ENCODE measurements at places on chromosomes 5 and 9.

- peak; percentile 22 for DNase-seq
Measured at GRCh38 chr5:174724484-174725260, at the start of gene MSX2. Gene MSX2 (plus strand): TSS chr5:174724582. CDS start chr5:174724660, 78 bp downstream.

- no peak for DNase-seq
Measured at GRCh38 chr5:178389796-178390195, 157.2 kb upstream of the PHYKPL start.

DNA sequence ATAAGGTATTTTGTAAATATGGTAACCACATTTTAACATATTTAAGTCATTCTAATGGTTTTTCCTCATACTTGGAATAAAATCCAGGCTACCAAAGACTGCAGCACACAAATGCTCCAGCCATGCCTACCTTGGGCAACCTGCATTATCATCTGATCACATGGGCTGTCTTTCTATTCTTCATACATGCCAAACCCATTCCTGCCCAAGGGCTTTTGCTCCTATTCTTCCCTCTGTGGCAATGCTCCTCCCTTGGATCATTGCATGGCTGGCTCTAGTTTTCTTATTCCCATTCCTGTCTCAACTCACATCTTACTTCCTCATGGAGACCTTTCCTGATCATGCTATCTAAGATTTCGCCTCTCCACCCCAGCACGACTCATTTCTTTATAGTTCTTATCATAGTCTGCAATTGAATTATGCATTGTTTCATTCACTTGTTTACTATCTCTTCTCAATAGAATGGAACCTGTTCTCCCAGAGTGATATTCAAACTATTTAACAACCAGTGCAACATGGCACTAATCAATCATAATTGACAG lies 54.9 kb upstream of the C5orf46 start:
- no peak for DNase-seq

- DNase-seq = peak; percentile 16
Measured at GRCh38 chr9:88106492-88106891, 31.8 kb downstream of the SPATA31C2 start.

DNA sequence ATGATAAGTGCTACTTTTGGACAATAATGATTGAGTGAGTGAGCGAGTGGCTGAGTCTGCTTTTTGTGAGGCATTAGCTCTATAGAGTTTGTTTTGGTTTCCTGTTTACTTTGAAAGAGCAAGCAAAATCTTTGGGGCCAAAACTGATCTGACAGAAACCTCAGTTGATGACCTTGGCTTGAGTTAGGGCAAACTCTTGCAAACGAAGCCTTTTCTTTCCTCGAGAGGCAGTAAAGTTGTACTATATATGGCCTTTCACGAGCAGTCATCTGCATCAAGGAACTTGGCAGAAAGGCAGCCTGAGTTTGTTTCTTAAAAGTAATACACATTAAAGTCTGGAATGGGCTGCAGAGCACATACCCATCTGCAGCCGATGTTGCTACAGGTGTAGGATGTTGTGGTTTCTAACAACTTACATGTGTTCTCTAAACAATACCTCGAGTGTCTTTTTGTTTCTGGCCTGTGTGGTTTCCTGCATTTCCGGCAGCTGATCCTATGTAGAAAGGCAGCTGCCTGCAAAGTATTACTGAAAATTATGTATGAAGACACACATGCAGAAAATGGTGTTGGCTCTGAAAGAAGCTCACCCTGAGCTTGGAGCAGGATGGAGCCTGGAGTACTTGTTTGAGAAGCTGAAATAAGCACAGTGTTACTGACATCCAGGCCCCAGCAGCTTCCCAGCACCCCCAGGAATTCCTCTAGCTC lies 60.8 kb downstream of the FOXD1 start:
- peak; percentile 41 for DNase-seq

DNA sequence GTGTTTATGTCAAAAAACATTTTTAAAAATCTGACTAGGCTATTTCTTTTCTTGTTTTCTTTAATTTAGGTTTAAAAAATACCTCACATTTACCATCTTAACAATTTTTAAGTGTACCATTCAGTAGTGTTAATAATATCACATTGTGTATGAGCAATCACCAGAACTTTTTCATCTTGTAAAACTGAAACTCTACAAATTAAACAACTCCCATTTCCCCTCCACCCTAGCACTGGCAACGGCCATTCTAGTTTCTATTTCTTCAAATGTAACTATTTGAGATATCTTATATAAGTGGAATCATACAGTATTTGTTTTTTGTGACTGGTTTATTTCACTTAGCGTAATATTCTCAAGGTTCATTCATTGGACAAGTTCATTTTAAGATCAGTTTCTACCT lies 27.7 kb downstream of the PLCXD3 start:
- no peak for DNase-seq

DNA sequence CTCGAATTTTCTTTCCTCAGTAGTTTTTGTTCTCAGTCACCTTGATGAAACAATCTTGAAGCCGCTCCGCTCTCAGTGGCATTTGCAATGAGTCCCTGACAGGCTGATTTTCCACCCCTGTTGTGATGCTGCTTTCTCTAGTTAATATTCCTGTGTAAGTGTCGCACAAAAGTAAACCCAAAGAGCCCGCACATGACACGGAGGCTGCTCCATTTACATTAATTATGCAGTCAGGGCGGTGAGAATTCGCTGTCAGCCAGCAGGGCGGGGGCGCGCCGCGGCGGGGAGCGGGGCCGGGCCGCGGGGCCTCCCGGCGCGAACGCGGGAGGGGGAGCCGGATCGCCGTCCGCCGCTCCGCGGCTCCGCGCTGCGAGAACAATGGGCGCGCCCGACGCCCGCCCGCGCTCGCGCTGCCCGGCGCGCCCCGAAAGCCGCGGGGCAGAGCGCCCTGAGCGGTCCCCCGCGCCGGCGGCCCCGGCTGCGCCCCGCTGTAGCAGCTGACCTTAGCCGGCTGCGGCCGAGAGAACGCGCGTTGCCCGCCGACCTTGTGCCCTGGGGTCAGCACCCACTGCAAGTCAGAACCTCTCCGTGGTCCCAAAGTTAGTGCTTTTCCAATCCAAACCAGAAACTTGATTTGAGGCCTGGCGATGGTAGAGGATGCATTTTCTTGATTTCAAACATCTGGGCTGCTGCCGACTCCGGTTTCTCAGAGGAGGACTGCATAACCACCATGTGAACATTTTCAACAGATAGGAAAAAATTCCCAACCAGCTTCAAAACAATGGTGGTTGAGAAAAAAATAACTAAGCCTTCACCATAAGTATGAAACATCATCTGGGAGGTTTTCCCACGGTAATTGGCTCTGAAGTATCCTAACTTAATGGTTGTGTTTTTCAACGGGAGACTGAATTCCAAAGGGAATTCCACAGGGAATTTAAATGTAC lies 142.6 kb downstream of the PBX3 start:
- DNase-seq = peak; percentile 25

- DNase-seq = no peak
Measured at GRCh38 chr5:153542536-153542935, 52.1 kb downstream of the GRIA1 start.

- DNase-seq = no peak
Measured at GRCh38 chr9:5790923-5791322, 42.0 kb downstream of the ERMP1 start.

GRCh38 chr9:130382636-130383349 lies 62.0 kb upstream of the ASS1 start:
- DNase-seq = no peak

DNA sequence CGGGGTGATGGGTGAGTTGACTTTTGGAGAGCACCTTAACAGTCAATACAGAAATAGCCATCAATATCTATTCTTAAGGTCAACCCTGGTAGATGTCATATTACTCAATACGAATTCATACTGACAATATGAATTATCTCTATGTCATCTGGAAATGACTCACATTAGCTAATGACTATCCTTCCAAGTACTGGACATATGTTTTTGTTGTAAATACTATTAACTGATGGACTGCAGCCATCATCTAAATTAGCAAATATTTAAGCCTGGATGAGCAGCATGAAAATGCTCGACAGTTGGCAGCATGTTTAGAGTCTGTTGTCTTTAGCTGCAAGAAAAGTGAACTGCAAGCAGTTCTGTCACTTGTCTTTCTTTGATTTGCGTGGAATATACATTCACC lies 19.6 kb upstream of the ISOC1 start:
- DNase-seq = no peak

DNA sequence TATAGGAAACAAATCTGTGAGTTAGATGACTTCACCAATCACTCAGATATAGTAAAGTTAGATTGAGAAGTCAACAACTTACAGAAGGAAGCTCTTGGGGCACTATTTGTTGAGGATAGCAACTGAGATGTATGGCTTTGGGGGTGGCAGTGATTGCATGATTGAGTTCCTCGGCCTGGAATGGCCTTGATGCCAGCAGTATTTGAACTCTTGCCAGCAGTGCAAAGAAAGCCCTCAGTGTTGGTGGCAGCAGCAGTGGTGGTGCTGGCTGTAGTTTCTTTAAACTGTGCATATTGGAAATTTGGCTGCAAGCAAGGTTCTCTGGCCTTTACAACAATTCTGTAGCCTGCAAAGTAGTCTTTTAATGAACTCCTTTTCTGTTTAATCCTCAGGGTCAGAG lies 41.4 kb upstream of the PJA2 start:
- DNase-seq = no peak

GRCh38 chr5:39422728-39423285 lies 2.0 kb downstream of the DAB2 start:
- no peak for DNase-seq

GRCh38 chr5:67268231-67269021 lies 71.8 kb upstream of the CD180 start:
- DNase-seq = no peak

- no peak for DNase-seq
Measured at GRCh38 chr5:52024359-52024758, 641.1 kb downstream of the ISL1 start.

Data from CD4-positive, alpha-beta T cell treated with Interleukin-4 for 1 hour (primary cell).